KBM-7 (cell line): ENCODE measurements at places on chromosomes 6 and 20.

DNA sequence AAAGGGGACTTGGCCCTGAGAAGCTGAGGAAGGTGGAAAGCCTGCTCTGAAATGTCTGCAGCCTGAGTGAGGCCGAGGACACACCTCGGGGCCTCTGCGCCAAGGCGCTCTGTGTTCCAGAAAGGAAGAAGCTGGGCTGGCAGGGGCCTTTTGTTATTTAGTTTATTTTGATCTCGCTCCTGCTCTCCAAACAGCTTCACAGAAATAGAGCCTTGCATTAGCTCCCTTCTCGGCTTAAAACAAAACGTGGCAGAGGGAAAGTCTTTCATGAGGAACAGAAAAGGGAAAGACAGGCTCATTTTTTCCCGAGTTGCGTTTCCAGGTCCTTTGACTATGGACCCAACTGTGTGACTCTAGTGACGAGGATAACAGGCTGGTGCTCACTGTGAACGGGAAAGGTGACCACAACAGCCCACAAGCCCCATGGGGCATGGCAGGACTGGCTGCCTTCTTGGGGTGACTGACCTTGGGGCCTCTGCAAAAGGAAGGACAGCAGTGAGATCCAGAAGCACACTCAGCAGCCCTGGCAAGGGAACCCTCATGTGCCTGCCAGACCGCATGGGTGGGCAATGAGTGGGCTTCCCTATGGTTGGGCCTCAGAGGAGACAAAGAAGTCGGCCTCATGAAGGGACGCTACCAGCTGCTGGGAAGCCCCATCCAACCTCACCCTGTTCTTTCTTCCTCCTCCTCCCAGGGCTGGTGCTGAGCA, 18.7 kb downstream of the LEMD2 start:
- no peak for DNase-seq

- DNase-seq = no peak
These were observed 51.7 kb downstream of the SLC22A23 start for GRCh38 chr6:3405182-3405518.

GRCh38 chr6:127173156-127173940, 54.9 kb downstream of the RSPO3 start:
- DNase-seq = no peak

- DNase-seq = no peak
These were observed 8.4 kb upstream of the GLP1R start for GRCh38 chr6:39040080-39040673.

GRCh38 chr6:128365520-128366160, 154.8 kb downstream of the PTPRK start:
- no peak for DNase-seq

DNA sequence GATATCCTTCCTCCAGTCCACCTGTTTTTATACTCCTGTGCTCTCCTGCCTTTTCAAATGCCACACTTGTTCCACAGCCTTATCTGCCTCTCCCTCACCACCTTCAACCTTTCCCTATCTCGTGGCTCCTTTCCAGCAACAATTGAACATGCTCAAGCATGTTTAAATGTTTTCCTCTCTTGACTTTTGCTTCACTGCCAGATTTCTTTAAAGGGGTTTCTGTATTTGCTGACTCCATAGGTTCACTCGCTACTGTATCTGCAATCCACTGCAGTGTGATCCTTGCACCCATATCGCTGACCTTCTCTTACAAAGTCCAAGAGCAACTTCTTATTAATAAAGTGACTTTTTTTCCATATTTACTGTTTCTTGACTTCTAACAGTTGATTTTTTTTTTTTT, 11.2 kb upstream of the GMNN start:
- DNase-seq = no peak

- no peak for DNase-seq
These were observed 9.9 kb downstream of the PCIF1 start for GRCh38 chr20:45944151-45944964.

DNA sequence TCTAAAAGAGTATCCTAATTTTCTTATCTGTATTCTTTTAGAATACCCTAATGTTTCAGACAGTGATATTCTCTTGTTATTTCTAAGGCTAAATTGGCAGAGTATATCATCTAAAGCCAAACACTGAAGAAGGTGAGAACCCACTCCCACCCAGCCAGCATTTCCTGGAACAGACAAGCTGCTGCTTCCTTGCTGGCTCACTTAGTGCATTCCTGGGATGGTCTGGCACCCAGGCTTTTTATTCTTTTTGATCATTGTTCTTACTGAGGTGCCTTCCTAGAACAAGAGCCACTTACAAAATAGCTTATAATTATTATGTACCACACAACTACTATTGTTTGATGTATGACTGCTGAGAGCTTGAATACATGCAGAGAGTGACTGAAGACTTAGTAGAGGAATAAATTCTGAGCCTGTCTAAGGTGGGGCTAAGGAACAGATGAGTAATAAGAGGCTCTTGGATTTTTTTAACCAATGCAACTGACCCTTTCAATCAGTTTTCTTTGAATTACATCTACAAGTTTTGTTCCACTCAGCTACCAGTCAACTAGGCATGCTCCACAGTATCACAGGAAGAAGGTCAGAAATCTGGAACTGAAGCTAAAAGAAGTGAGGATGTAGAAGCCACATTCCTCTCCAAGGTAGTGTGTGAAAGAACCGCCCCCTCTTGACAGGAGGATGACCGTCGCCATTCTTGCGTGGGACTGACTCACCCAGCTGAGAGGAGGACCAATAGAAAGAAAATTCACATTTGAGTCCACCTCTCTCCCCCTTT, 30.1 kb downstream of the PRPH2 start:
- no peak for DNase-seq

GRCh38 chr6:29909985-29910384, 32.3 kb upstream of the HLA-A start:
- no peak for DNase-seq

- DNase-seq = no peak
These were observed 158.6 kb upstream of the RIMS1 start for GRCh38 chr6:71727632-71728294.

- no peak for DNase-seq
These were observed 179.9 kb upstream of the DTNBP1 start for GRCh38 chr6:15842727-15843117.
